ENCODE measurements at places on chromosomes 12 and 14.

DNA sequence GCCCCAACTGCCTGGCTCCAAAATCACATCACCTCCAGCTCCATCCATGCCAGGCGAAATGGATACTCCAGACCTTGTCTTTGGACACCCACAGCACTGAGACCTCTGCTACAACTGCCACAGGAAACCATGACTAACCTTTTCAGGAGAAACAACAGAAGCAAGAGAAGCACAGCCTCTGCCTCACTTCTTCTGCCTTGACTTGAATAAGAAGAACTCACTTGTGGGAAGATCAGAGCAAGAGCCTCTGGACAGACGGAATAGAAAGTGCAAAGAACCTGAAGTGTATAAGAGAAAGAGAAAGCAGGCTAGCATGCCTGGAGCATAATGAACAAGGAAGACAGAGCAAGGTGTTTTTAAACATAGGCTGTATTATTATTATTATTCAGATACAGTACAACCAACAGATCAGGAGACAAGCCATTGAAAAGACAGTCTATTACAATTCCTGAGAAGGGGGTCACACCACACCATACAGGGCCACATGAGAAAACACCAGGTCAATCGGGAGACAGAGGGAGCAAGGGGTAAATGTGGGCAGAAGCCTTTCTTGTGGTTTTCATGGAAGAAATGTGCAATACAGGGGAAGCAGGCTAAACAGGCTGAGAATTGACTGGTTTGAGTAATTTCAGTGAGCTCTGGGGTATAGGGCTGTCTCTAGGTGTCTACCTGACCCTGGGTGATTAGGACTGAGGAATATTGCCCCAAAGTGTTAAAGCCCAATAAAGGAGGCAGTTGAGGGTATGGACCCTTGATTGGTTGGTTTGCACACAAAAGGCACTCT lies 7.4 kb upstream of the OR10P1 start:
- no peak for DNase-seq

DNA sequence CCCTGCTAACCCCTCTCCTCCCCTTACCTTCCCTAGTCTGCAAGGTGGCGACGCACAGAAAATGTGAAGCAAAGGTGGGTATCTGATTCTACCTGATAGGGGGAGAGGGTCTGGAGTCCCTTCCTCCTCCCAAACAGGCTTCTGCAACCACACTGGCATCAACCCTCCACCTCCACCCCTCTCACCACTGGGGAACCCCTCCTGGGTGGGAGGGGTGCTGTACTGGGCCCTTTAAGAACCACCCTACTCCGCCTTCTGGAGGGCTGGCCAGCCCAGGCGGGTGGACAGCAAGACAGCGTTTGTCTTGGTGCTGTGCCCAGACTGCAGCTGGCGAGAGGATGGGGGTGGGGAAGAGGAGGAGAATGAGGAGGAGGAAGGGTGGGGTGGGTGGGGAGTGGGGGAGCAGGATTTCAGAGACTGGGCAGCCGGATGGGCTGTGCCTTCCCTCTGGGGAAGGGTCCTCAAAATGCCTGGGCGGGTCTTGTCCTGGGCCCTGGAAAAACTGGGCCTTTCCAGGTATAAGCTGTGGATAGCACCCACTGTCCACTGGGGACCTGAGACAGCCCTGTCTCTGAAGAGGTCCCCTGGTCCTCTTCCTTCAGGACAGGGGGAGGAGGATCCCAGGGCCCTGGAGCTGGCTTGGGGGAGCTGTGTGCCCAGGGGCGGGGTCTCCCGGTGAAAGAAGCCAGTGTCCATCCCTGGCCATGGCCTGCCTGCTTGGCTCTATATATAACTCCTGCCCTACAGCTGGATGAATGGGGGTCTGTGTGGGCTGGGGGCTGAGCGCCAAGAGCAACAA lies 2.8 kb downstream of the TNS2 start:
- no peak for DNase-seq

GRCh38 chr12:51482929-51483697 lies 58.5 kb downstream of the SLC4A8 start:
- DNase-seq: peak; percentile 9

DNA sequence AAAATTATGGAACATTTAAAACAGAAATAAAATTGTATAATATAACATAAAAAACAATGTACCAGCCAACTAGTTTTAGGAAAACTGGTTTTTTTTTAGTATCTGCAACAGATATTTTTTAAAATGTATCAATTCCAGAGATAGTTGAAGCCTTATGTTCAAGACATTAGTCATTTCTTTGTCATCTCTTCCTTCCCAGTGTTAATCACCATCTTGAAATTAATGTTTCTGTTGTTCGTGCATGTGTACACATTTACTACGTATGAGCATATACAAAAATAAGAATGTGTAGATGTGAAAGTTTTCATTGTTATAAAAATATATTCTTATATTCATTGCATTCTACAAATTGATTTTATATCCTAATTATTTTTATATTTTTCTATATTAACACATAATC lies 1062.1 kb downstream of the SLC6A15 start:
- DNase-seq: no peak

GRCh38 chr12:49979791-49980190 lies 7.0 kb downstream of the AQP6 start:
- DNase-seq: no peak

DNA sequence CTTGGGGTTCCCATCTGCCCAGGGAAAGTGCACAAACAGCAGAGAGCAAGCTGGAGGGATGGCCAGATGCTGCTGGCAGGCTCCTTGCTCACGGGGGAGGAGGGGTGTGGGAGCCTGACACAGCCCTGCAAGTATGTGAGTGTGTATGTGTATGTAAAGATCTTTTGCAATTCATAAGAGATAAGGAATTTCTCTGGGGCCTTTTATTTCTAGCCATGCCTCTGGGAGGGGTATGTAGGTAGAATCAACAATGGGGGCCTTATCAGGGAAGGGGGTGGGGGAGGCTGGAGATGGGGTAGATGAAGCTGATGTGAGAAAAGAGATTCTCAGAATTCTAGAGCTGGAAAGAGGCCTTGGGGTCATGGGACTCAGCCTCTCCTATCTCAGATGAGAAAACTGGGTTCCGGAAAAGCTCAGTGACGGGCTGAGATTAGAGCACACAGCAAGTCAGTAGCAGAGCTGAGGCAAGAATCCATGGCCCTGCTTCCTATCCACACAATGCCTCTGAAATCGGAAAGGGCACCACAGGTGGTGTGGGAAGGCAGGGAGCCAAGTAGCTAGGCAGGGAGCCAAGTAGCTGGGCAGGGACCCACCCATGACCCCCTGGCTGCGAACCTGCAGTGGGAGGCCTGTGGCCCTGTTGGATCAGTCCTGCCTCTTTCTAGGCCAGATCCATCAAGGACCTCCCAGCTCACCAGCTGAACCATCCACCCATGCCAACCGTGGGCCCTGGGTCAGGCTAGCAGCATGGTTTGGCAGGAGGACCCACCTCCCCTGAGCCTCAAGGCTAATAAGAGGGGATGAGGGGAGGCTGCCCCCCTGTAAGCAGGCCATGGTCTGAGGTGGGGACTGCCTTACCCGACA lies 54.7 kb downstream of the PLEKHG3 start:
- DNase-seq: no peak

GRCh38 chr12:58918469-58918844 lies 1.8 kb downstream of the LRIG3 start:
- no peak for DNase-seq

DNA sequence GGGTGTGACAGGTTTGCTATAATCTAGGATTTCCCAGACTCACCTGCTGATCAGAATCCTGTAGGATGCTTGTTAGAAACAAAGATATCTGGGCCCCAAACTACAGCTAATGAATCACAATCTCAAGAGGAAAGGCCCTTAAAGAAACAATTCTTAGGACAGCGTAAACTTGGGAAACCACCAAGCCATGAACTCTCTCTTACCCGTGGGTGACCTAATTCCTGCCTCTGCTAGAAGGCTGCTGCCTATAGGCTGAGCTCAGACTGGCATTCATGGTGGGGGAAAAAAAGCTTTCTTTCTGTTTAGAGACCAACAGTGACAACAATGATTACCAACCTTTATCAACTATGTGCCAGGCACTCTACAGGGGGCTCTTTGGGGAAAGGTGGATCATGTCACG lies 213.9 kb upstream of the FKBP4 start:
- no peak for DNase-seq

DNA sequence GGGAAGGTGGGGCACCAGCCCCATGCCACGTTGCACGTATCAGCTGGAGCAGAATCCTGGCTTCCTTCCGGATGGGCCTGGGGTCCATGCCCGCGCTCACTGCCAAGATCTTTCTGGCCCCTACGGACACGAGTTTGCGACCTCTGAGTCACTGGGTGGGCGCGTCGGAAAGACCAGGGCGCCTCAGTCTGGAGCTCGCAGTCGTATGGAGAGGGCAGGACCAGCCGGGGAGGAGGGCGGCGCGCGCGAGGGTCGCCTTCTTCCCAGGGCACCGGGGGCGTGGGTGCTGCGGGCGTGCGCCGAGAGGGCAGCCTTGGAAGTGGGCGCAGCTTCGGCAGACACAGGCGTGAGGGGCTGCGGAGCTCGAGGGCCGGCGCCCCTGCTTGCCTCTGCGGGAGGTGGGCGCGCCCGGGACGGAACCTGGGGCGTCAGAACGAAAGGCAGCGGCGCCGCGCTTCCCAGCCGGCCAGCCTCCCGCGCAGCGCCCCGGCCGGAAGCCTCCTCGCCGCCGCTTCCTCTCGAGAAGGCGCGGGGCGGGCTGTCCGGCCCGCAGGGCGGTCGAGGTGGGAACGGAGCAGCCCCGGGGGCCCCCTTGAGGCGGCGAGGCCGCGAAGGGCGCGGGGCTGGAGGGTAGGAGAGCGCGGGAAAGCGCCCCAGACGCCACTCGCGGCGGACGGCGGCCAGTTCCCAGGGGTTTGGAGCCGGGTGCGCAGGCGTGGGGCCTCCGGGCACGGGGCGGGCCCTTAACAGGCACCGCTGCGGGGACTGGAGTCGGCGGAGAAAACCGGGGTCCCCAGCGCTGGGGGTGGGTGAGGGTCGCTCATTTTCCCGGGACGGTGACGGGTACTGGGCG lies at the start of gene ARL6IP4:
Gene ARL6IP4, plus strand, starts transcription at position 499 of the 853 bp plus-strand sequence. CDS start 459 bp downstream, outside the sequence.
- no peak for DNase-seq

DNA sequence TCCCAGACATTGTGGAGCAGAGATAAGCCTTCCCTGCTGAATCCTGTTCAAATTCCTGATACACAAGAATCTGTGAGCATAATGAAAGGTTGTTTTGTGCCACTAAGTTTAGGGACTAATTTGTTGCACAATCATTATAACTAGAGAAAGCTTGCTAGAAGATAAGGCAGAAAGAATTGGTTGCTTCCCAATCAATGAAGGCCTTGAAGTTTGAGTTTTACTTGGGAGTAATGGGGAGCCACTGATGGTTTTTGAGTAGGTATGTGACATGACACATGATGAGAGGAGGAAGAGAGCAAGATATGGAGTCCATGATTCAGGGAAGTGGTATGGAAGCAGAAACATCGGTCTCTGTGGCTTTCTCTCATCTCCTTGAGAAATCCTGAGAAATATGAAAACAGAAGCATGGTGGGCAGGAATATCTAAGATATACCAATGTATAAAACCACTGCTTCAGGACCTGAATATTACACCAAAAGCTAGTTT lies 13.3 kb upstream of the TCP11L2 start:
- no peak for DNase-seq

DNA sequence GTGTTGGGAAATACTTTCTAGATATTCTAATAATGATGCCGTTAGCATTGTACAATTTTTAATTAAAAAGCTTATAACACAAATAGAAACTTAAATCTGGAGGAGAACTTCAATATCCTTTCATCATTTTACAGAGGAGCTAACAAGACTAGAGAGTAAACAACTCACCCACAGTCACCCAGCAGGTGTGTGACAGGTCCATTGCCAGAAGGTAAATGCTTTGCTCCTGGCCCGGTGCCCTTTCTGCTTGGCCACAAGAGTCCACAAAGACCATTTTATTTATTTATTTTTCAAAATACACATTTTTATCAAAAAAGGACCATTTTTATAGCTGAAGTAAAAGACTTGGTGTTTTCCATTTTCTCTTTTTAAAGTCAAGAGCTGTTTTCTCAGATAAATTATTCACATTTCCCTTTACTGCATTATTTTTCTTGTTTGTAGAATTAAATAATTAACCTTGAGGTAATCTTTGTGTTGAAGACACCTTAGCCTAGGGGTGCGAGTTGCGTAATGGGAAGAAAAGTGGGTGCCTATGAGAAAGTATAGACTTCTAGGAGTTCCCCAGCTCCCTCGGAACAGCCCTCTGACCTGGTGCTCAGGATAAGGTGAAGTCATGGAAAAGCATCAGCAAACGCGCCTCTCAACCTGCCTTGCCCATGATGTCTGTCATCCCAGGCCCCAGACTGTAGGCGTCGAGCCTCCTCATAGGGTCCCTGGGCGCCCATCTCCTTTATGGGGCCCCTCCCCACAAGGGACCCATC lies 26.3 kb upstream of the AMIGO2 start:
- DNase-seq: no peak

DNA sequence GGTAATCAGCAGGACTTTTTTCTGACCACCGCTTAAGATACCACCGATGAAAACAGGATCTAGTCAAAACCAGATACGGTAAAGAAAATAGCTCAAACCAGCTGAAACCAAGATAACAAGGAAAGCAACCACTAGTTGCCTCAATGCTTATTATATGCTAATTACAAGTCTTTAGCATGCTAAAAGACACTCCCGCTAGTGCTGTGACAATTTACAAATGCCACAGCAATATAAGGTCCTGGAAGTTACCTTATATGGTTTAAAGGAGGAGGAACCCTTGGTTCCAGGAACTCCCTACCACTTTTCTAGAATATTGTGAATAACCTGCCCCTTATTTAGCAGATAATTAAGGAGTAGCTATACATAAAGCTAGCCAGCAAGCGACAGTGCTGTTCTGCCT lies 976.4 kb upstream of the SEL1L start:
- DNase-seq: no peak

GRCh38 chr12:23704992-23705943 lies 244.2 kb downstream of the SOX5 start:
- no peak for DNase-seq

- no peak for DNase-seq
Observed at GRCh38 chr12:5094986-5095385, 51.3 kb downstream of the KCNA5 start.

DNA sequence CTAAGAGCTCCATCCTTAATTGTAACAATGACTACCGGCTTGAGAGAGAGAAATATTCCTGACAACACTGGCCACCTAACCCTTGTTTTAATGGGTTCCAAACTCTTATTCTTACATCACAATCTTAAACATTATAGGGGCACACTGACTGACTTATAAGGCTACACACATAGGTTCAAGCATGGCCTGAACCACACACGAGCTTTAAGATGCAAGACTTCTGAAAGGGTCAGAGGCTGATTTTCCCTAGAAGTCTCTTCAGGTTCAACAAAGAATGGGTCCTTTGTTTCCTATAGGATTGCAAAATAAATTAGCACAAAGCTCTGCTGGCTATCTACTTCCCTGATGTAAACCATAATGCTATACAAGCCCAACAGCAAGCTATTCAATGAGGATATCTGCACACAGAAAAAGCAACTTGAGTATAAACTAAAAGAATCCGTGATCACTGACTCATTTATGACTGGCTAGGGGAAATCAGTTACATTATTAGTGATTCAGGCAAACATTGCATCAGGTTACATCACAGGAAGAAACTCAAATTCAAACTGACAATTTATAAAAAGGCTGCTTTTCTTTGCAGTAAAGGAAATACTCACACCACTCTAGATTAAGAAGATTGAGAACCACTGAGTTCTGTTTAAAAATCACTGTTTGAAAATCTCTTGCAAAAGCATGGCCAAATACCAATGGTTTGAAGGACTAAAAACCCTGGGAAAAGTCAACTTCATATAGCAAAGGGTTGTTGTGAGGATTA lies 8.5 kb downstream of the BTG1 start:
- peak; percentile 56 for DNase-seq

- no peak for DNase-seq
Observed at GRCh38 chr12:51493281-51493680, 68.7 kb downstream of the SLC4A8 start.
